ENCODE measurements at places on chromosomes 4 and X.

- no peak for DNase-seq
Observed at GRCh38 chr4:150982557-150983233, 32.4 kb downstream of the LRBA start.

GRCh38 chr4:77073981-77074380 lies 1.8 kb downstream of the CCNI start:
- no peak for DNase-seq

GRCh38 chr4:186227744-186228513 lies 622 bp downstream of the KLKB1 start:
- DNase-seq: no peak

DNA sequence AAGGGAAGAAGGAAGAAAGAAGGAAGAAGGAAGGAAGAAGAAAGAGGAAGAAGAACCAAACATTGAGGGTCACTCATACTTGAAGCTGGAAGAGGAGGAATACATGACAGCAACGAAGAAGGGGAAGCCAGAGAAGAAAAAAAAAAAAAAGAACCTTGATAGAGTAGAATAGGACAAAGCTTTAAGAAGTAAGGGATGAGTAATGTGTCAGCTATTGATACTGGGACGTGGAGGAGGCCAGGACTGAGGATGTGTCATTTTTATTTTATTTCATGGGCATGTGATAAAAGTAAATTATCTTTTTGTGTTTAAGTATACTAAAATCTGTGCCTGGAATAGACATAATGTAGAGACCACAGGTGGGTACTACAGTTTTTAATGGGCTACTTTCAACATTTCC lies 6.4 kb downstream of the EDA2R start:
- DNase-seq: no peak

- no peak for DNase-seq
Observed at GRCh38 chrX:134244043-134244442, 7.1 kb downstream of the CCDC160 start.

- DNase-seq: no peak
Observed at GRCh38 chrX:17721715-17722114, 15.6 kb upstream of the SCML1 start.

GRCh38 chrX:68988865-68989264 lies 160.0 kb downstream of the EFNB1 start:
- no peak for DNase-seq

DNA sequence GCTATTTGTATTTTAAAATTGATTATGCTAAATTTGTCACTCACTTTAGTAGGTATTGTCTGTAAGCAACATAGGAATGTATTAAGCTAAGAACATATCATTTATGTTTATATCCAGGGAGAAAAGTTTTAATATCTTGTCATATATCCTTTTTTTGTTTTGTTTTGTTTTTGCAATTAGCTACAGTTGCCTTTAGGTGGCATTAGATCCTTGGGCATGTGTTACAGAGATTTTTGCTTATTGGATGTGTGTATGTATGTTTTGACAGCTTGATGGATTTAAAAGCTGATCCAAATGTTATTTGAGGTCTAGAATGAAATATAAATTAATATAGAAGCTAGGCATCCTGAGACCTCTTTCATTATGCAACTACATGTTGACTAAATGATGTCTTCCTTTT lies 36.1 kb upstream of the OTUD4 start:
- peak; percentile 6 for DNase-seq

- no peak for DNase-seq
Observed at GRCh38 chrX:75051047-75051446, 105.0 kb downstream of the ABCB7 start.

- DNase-seq: no peak
Observed at GRCh38 chrX:46311581-46312120, 233.6 kb downstream of the ZNF674 start.

DNA sequence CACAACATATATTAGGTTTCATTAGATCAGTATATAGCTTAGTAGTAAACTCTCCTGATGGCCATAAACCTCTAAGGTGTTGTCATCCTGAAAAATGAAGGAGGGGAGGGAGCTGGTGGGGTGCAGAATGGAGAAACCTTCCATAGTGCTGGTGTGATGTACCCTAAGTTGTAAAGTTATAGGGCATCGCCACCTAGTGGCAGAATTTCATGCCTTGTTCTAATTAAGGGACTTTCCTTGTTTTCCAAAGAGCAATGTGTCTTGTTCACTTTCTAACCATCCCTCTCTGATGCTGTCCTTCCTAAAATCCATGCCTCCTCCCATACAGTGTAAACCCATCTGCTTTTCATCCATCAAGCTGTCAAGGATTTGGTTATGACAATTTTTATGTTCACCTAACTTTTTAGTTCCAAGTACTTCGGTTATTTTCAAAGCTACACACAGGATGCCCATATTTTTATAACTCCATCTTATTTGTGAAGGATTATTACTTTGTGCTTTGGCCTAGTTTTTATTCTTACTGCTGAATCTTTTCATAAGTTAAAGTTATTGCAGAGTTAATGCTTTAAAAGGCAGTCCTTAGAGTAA lies 4.5 kb downstream of the NBDY start:
- DNase-seq: peak; percentile 52

GRCh38 chrX:43882294-43882681 lies at the start of gene MAOB:
MAOB (minus strand) TSS chrX:43882450; CDS start chrX:43882299, 151 bp downstream.
- DNase-seq: no peak

- no peak for DNase-seq
Observed at GRCh38 chrX:14718403-14718802, 154.5 kb downstream of the FANCB start.

- no peak for DNase-seq
Observed at GRCh38 chr4:84336964-84337705, 162.0 kb downstream of the NKX6-1 start.

GRCh38 chr4:76275486-76276124 lies 24.1 kb downstream of the FAM47E start:
- DNase-seq: no peak

- DNase-seq: no peak
Observed at GRCh38 chr4:87112063-87112462, 108.4 kb downstream of the KLHL8 start.

GRCh38 chr4:76616526-76616925 lies 181.5 kb downstream of the SHROOM3 start:
- no peak for DNase-seq

DNA sequence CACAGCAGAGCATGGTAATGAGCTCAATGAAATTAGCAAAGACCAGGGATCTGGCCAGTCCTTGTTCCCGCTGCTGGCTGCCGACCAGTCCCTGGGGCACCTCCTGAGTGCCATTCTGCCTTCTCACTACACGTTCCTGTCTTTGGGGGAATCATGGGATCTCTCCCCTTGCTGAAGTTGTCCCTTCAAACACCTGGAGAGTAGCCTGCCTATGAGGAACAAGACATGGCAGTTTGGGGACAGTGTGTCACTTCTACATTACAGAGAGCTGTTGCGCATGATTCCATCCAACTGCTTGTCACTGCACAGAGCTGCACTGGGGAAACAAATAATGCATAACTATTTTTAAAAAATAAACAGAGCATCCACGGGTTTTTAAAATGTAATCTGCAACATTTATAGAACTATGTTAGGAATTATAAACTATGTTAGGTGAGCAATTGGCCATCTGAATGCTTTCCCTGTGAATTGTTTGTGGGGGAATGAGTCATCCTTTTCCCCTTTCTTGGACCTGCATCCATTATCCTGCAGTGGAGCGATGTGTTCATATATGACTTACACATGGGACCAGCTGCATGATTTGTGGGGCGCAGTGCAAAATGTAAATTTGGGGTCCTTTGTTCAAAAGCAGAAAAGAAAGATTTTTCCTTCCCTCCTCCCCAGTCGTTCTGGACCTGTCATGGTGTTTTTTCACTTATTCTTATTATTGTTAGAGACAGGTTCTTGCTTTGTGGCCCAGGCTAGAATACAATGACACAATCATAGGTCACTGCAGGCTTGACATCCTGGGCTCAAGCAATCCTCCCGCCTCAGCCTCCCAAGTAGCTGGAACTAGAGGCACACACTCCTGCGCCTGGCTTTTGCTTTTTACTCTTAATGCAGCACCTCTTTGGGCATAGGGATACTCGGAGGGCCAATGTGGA lies 115.0 kb upstream of the TBL1X start:
- DNase-seq: no peak

GRCh38 chr4:187236209-187236890 lies 512.7 kb upstream of the FAT1 start:
- DNase-seq: no peak

DNA sequence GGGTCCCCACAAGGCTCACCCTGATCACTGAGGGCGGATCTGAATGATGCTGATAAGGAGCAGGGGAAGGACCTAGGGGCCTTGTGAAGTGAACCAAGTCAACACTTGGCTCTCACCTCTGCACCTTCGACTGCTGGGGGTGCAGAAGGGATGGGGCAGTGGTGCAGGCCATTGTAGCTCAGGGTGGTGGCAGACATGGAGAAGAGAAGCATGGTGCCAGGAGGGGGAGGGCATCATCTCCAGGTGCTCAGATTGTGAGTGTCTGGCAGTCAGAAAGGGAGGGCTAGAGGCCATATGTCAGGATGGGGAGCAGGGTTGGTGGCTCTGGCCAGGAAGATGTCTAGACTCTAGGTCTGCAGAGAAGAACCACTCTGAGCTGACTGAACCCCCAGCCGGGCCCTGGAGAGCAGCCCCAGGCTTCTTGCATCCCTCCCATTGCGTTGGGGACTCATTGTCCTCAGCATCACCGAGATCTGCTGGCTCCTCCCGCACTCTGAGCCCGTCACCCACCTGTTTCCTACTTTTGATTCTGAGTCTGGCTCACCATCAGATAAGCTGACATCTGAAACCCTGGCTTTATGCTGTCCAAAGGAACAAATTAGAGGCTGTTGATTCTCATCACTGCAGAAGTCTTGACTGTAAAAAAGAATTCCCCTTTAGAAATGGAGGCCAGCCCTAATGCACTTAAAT lies 3.8 kb downstream of the APLN start:
- DNase-seq: no peak

GRCh38 chr4:63430105-63430504 lies 979.1 kb downstream of the TECRL start:
- no peak for DNase-seq

DNA sequence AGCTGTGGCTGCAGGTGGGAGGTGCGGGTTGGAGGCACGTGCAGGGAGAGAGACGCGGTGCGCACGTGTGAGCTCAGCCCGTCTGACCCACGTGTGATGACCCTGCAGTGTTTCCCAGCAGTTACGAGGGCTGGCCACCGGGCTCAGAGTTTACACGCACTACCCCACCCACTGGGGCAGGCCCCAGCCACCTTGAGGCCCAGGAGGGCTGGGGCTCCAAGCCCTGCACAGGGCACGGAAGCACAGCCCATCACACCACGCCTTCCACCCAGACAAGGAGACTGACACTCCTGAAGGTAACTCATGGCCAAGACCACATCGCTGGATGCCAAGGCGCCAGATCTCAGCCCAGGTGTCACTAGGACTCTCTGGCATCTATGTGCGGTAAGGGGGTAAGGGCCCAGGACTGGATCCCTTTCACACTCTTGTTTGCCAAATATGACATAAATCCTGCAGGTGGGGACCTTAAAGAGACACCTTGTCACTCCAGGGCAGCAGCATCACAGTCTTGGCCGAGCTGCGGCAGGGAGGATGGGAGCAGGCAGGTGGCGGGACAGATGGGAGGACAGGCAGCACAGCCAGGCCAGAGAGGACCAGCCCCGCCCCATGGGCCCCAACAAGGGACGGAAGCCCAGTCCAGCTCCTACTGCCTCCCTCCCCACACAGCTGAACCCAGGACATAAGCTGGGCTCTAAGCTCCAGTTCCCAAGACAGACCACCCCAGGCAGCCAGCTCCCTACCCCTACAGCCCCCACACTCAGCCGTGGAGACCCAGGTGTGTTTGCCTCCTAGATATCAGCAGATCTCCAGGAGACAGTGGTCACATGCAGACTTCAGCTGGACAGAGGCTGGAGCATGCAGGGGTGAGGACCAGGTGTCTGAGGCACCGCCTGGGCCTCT lies 56.8 kb downstream of the ZFYVE28 start:
- DNase-seq: no peak

- DNase-seq: no peak
Observed at GRCh38 chr4:116531870-116532269, 553.5 kb downstream of the TRAM1L1 start.

- peak; percentile 2 for DNase-seq
Observed at GRCh38 chr4:107718351-107718965, 1.6 kb downstream of the PAPSS1 start.

DNA sequence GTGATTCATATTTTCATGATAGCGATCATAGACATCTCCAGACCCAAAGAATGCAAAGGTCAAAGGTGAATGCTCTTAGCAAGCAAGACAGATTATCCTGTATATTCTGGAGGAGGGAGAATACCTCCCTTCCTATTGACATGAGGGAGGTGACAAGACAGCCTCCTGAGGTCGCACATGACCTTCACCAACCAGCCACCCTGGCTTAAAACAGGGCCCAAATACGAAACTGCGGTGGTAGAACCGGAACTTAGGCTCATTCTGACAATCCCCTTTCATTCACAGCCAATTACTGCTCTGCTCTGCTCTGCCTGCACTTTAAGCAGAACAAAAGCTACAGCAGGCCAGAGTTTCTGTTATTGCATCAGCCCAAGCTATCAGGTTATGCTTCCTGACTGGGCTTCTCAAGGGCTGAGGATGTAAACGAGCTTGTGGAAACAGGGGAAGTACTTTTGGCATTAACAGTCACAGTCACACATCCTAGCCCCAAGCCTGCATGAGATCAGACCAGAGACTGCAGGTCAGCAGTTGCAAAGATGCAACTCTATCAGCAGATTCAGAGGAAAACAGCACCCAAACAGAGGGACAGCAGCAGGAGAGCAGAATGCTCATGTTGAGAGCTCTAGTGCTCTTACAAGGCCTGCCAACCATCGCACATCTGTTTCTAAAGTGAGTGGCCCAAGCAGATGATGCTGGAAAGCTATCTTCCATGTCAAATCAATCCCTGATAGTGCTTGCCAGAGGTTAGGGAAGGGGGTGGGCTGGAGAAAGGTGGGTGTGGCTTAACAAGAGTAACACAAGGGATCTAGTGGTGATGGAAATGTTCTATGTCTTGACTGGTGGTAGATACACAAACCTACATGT lies 51.3 kb upstream of the MAP3K15 start:
- no peak for DNase-seq

DNA sequence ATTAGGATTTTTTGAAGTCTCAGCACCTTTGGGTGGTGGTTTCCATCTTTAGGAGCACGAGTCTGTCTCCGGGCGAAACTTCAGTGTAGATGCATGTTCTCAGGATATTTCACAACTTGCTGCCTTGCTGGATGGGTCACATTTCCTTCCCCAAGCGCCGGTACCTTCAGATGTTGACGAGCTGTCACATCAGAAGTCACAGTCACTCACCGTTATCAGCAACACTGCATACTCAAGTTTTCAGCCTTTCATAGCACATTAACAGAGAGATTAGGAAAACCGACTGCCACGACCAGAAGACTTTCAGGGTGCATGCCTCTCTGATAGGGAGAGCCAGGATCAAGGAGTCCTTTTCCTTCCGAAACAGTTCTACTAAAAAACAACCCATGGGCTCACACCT lies 77.8 kb downstream of the SHROOM2 start:
- DNase-seq: no peak

GRCh38 chr4:91127831-91128230 lies 1000.6 kb downstream of the CCSER1 start:
- DNase-seq: no peak

DNA sequence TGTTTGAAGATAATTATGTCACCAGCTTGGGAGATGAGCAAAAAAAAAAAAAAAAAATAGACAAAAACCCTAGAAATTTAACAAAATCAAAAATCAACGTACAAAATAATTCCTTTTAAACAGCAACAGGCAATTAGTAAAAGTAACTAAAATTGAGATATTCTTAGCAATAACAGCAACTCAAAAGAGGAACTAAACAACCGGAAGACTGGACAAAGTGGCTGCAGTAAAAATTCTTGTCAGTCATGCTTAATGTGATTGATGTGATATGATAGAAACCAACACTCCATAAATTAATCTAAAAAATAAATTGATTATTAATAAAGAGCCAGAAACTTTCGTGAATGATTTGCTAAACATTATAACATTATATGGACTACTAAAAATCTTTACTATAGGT lies 1534.6 kb upstream of the AGA start:
- DNase-seq: no peak

All from RPMI8226 (cell line).